ENCODE measurements at places on chromosomes 11 and 22.
A peak's percentile ranks its signal among the peaks of the same experiment; 100 is the strongest.

GRCh38 chr22:41672780-41673509 lies 15.7 kb downstream of the SNU13 start:
- H3K27me3 ChIP-seq: no peaks in the 10 kb centered on the region
- H3K4me3 ChIP-seq: no peak overlapping the region
- peaks cover 41% of the 10 kb centered on the region for H3K36me3 ChIP-seq
- H3K4me1 ChIP-seq: peaks cover 13% of the 10 kb centered on the region
- DNase-seq: no peak

- peaks cover 7% of the 10 kb centered on the region for H3K27me3 ChIP-seq
- H3K4me1 ChIP-seq: no peaks in the 10 kb centered on the region
- no peak overlapping the region for H3K4me3 ChIP-seq
- DNase-seq: no peak
- H3K36me3 ChIP-seq: no peaks in the 10 kb centered on the region
Measured at GRCh38 chr11:553988-554340, 6.6 kb downstream of the LMNTD2 start.

- H3K4me1 ChIP-seq: peaks cover 10% of the 10 kb centered on the region
- H3K27ac ChIP-seq: no peak overlapping the region
- no peak overlapping the region for H3K4me3 ChIP-seq
Measured at GRCh38 chr11:46677991-46678740, 22.3 kb downstream of the ARHGAP1 start.

- no peak for DNase-seq
- H3K4me3 ChIP-seq: no peak overlapping the region
- H3K27ac ChIP-seq: peak overlapping the region; percentile 100
- H3K27me3 ChIP-seq: no peaks in the 10 kb centered on the region
- peaks cover 23% of the 10 kb centered on the region for H3K4me1 ChIP-seq
Measured at GRCh38 chr22:27454807-27455450, 346.6 kb downstream of the MN1 start.

All from RWPE2 (cell line).